ENCODE measurements at places on chromosomes 12 and 14.

- ATAC-seq: no peak
Measured at GRCh38 chr14:31992011-31992447, 85.1 kb upstream of the ARHGAP5 start.

GRCh38 chr12:58833853-58834252, 86.5 kb downstream of the LRIG3 start:
- ATAC-seq: no peak

DNA sequence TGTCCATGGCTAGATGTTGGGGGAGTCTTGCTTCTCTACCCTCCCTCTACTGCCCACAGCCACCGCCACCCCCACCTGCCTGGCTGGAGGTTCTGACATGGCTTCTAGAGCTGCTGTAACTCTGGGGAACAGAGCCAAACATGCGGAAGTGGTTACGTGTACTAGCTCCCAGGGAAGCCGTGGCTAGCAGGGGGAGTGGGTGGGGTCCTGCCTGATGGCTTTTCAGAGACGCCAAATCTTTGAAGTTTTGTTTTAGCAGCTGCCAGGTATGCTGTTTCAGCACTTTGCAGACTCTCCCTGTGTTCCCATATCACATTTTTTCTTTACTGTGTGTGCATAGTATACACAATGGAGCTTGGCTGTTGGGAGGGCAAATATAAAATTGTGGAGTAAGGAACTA, 150.3 kb downstream of the TGFB3 start:
- ATAC-seq: peak; percentile 72

DNA sequence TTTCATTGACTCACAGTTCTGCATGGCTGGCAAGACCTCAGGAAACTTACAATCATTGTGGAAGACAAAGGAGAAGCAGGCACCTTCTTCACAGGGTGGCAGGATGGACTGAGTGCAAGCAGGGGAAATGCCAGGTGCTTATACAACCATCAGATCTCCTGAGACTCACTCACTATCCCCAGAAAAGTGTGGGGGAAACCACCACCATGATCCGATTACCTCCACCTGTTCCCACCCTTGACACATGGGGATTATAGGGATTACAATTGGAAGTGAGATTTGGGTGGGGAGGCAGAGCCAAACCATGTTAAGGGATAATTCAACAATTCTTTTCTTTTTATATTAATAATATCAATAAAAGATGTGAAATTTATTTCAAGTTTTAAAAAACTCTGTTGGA, 34.1 kb downstream of the CNTN1 start:
- no peak for ATAC-seq

DNA sequence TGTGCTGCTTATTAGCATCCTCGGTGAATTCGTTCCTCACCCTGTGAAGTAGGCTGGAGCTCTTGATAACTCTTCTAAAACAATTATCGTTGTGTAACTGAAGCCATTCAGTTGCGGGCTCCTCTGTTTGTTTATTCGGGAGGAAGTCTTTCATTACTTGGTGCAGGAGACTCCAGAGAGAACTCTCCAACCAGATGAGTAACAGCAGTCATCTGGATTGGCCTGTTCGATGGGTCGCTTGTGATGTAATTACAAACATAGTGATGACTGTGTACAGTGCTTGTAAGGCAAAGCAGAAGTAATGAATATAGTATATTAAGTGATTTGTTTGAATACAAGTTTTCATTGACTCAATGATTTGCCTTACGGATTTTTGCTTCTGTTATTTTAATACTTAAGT, 10.9 kb downstream of the ATP6V0A2 start:
- ATAC-seq: no peak

DNA sequence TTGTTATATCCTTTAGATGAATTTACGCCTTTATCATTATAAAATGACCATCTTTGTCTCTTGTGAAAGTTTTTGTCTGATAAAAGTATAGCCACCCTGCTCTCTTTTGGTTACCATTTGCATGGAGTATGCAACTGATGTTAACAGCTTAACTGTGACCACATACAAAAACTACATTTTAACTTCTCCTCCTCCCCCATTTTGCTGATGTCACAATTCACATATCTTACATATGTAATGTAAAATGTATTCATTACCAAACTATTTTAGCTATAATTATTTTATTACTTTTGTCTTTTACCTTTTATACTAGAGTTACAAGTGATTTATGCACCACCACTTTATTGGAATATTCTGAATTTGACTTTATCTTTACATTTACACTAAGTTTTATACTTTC, 184.5 kb upstream of the NPAS3 start:
- no peak for ATAC-seq

DNA sequence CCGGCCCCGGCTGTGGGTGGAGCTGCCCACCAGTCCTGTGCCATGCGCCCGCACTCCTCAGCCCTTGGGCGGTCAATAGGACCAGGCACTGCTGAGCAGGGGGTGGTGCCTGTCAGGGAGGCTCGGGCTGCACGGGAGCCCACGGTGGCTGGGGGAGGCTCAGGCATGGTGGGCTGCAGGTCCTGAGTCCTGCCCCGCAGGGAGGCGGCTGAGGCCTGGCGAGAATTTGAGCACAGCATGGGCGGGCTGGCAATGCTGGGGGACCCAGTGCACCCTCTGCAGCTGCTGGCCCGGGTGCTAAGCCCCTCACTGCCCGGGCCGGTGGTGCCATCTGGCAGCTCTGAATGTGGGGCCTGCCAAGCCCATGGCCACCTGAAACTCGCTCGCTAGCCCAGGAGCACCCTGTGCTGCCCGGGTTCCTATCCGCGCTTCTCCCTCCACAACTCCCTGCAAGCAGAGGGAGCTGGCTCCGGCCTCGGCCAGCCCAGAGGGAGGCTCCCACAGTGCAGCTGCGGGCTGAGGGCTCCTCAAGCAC, 1371.1 kb downstream of the FSCB start:
- no peak for ATAC-seq
